Activated T-cell treated with anti-CD3 and anti-CD28 coated beads, Interleukin-2, amount 50 U/mL, for 24 hours (primary cell): ENCODE measurements at places on chromosomes 4 and X.

GRCh38 chr4:65805936-65806335 lies 135.6 kb upstream of the EPHA5 start:
- DNase-seq: no peak

GRCh38 chr4:139184129-139184528 lies 7.1 kb upstream of the ELF2 start:
- no peak for DNase-seq

DNA sequence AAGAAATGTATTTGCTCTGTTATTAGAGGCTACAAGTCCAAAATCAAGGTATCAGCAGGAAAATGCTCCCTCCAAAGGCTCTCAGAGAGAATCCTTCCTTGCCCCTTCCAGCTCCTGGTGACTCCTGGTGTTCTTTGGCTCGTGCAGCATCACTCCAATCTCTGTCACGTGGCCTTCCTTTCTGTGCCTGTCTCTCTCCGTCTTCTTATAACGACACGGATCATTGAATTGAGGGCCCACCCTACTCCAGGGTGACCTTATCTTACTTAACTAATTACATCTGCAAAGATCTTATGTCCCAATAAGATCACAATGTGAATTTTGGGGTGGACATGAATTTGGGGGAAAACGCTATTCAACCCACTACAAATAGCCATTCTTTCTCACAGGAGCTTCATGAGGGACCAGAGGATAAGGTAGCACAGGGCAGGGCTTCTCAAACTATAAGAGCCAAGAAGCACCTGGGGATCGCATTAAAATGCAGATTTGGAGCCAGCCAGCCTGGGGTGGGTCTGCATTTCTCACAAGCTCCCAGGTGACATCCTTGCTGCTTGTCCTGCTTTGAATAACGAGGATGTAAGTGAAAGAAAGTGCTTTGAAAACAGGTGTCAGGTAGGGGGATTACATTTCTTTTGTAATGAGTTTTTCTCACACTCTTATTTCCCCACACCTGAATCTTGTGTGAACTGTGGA lies 41.9 kb upstream of the APLN start:
- DNase-seq: no peak

DNA sequence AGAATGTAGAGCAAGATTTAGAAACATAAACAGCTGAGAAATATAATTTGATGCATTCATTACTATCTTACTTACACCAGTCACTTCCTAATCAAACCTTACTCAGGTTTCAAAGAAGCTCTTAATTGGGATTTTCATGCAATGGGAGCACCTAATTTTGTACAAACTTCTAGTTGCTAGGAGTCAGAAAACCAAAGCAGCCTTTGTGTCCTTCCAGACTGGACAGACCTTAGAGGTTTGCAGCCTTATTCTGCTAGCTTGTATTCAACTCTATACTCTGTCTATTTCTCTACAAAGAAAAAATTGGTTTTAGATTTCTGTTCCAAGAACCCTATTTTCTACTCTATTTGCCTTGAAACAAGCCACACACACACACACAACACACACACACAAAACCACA lies 19.4 kb downstream of the GABRA2 start:
- DNase-seq: no peak

GRCh38 chrX:104195489-104196084 lies 29.3 kb downstream of the FAM199X start:
- no peak for DNase-seq

DNA sequence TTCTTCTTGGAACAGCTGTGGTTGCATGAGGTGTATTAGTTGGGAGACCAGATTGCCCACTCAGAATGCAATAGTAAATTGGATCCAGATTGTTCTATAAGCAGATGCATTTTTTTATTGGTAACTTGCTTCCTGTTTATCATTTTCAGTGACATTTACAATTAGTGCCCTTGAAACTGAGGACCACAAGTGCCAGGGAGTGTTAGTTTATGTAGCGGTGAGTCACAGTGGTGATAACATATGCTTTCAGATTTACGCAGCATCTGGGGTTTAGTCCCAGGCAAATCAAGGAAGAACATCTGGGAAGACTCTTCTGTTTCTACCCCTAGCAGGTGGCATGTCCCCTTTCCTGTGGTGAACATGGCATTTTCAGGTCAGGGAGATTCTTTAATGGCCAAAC lies 24.1 kb downstream of the FRMPD4 start:
- no peak for DNase-seq

DNA sequence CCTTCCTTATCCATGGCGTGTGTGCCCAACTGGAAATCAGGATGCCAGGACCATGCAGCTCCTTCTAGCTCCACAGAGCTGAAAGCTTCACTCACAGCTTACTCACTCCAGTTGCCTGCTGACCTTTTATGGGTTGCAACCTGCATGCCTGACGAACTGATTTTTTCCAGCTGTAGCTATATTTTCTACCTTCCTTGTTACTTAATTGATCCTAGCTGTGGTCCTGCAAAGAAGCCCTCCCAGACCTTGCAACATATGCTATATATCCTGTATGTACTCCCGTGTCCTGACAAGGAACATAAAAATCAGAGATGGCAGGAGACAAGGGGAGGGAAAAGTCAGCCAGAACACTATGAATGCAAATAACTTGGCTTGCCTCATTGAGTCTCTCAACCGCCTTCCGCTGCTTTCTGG lies 135.3 kb upstream of the LDB2 start:
- no peak for DNase-seq

- no peak for DNase-seq
Measured at GRCh38 chr4:134585972-134586371, 384.4 kb upstream of the PABPC4L start.

GRCh38 chr4:76571274-76571673 lies 136.2 kb downstream of the SHROOM3 start:
- DNase-seq: no peak

- DNase-seq: no peak
Measured at GRCh38 chr4:102514298-102514964, 13.3 kb downstream of the NFKB1 start.

- DNase-seq: no peak
Measured at GRCh38 chr4:183924362-183925044, 19.4 kb downstream of the STOX2 start.

GRCh38 chr4:120918092-120918491 lies 4.4 kb downstream of the PRDM5 start:
- DNase-seq: no peak

DNA sequence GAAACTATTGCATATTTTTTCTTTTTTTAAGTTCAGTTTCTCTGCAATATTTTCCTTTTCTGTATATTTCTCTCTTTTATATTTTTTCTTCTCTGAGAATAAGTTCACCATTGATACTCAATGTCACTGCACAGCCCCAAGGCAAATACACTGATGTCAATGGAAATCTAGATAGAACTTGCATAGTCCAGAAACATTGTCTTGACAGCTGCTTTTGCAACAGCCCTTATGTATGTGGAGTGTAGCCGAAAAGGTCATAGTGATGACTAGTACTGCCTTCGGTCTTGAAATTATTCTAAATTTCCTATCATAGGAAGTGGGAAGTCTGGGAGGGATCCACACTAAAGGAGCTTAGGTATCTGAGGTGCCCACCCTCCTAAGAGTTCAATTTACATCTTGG lies 150.0 kb downstream of the SPOCK3 start:
- no peak for DNase-seq

- DNase-seq: no peak
Measured at GRCh38 chr4:92304606-92305005, 840 bp downstream of the GRID2 start.

- no peak for DNase-seq
Measured at GRCh38 chr4:74451214-74451661, 6.3 kb downstream of the AREG start.

- DNase-seq: no peak
Measured at GRCh38 chr4:140463182-140463581, 34.9 kb downstream of the MGAT4D start.

GRCh38 chr4:37748485-37748884 lies 62.3 kb upstream of the RELL1 start:
- no peak for DNase-seq

DNA sequence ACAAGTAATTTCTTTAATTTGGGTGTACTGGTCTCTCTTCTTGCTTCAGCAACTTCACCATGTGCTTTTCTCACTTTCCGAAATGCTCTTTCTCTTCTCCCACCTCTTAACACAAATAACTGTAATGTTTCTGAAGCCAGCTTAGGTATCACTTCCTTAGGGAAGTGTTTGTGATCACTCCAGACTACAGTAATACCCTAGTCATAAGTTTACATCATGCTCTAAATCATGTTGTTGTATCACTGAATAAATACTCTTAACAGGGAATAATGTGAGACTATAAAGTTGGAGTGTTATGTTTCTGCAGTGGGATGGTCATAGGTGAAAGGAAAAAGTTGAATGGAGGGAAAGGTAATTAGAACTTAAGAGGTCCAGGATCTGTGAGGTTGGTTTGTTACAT lies 712.3 kb downstream of the C4orf33 start:
- no peak for DNase-seq

GRCh38 chr4:86981789-86982188 lies 47.0 kb downstream of the AFF1 start:
- no peak for DNase-seq

GRCh38 chr4:56742080-56742871 lies 61.2 kb upstream of the HOPX start:
- DNase-seq: no peak

GRCh38 chrX:73851014-73852009 lies 288.3 kb downstream of the CHIC1 start:
- peak; percentile 82 for DNase-seq

GRCh38 chr4:104591510-104591911 lies 96.8 kb upstream of the CXXC4 start:
- no peak for DNase-seq
